ENCODE measurements at places on chromosomes 6 and 20.

- no peak for DNase-seq
These were observed 9.2 kb downstream of the CYB5R4 start for GRCh38 chr6:83868639-83869038.

DNA sequence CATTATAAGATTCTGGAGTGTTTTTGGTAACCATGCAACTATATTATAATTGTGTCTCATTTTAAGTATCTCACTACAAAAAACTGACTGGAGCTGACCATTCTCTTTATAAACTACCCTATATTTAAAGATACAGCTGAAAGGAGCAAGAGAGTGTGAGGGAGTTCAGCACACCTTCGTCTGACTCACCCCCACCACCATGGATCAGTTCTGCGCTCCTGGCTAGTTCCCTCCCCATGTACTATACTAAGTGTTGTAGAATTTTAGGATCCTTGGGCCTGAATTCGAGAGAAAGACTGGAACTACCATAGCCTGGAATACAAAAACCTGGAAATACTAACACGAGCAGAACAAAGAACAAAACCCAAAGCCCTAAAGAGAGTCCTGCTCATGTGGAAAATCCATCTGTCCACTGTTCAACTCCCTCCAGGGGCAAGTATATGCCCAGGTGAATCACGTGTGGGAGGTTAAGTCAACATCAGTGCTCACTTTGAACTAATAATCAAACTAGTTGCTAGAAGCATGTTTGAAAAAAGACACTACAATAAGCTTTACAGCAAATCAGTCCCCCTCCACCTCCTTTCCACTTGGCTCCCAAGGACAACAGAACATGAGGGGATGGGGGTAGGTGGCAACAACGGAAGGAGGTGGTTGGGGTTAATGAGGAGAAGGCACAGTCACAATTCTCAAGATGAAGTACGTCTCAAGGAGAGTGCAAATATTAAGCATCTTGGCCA lies 46.8 kb downstream of the ELOVL5 start:
- DNase-seq = no peak

DNA sequence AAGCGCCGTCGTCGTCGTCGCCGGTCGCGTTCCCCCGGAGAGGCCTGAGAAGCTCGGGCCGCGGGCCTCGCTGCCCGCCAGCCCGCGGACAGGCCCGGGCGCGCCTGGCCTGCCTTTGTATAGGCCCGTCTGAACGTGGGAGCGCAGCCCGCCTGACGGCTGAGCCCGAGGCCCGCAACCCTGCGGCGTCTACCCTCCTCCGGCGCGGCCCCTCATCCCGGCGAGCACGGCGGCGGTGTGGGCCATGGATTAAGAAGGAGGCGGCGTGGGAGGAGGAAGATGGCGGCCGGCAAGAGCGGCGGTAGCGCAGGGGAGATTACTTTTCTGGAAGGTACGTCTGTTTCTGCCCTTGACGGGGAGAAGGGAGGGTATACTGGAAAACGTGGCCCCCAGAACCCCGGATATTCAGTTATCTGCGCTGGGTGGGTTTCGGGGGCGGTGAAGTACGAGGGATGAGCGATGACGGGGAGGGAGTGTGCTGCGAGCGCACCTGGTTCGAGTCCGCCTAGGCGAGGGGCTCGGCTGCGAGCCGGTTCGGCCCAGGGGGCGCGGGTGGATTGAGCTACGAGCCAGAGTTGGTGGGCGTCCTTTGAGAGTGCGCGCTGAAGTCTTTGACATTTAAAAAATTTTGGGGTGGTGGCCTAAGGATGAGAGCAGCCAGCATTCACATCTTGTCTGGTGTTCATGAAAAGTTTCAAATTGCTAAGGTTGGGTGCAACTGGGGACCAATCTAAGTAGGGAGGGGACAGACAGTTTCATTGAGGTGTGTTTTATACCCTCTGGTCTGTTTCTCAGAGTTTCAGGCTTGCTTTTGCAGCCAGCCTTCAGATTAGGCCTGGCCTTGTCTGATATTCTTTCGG lies 796 bp downstream of the SENP6 start:
- DNase-seq = peak; percentile 44

- DNase-seq = no peak
These were observed 17.8 kb downstream of the HLA-B start for GRCh38 chr6:31339210-31339609.

GRCh38 chr6:7047128-7047527 lies 60.6 kb upstream of the RREB1 start:
- no peak for DNase-seq

DNA sequence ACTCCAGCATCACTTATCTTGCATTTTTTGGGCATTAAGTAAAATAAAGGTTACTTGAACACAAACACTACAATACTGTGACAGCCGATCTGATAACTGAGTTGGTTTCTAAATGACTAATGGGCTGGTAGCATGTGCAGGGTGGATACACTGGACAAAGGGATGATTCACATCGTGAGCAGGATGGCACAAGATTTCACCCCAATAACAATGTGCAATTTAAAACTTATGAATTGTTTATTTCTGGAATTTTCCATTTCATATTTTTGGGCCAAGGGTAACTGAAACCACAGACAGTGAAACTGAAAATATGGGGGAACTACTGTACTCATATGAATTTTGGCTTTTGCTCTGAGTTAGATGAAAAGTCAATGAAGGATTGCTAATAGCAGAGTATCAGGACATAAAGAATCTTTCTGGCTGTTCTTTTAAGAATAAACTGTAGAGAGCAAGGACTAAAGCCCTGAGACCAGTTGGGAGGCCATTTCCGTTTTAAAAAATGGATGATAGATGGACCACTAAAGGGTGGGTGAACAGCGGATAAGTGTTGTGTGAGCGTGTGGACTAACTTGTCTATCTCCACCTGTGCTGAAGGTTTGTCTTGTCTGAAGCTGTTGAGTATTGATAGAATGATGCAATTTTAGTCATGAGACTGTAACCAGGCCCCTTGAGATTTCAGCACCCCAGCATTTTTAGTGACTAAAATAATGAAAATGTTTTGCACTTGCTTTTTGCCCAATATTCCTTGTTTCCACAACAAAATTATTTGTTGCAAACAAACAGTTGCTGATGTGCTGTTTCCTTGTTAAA lies 8.2 kb downstream of the SPINT3 start:
- DNase-seq = no peak

Data from NCI-H1105 (cell line).